GF-D8 (cell line): ENCODE measurements at places on chromosomes 6 and 20.

DNA sequence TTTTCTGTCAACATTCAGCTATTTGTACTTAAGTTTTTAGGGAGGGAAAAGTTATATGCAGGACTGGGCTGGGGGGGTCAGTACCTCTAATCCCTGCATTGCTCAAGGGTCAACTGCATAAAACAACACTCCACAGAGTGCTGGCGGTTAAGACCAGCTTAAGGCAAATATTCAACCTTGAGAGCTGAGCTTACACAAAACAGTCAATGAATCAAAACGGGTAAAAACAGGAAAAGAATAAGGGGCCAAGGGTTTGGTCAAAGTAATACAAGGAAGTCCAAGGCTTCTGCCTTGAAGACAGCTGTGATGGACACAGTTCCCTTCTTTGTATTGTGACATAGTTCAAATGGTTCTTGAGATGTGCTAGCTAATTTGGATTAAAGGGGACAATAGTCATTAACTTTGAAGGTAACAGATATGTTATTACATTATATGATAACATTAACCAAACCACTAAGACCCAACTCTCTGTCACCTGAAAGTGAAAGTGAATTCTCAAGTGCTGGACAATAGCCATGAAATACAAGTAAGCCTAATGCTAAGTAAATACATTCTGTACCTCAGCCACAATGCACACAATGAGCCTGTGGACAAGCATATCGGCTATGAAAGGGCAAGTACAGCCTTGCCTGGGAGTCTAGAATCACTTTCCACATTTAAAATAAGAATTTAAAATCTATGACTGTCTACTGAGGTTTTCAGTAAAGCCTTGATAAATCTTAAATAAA, 106.8 kb downstream of the PDE10A start:
- DNase-seq, result no peak

DNA sequence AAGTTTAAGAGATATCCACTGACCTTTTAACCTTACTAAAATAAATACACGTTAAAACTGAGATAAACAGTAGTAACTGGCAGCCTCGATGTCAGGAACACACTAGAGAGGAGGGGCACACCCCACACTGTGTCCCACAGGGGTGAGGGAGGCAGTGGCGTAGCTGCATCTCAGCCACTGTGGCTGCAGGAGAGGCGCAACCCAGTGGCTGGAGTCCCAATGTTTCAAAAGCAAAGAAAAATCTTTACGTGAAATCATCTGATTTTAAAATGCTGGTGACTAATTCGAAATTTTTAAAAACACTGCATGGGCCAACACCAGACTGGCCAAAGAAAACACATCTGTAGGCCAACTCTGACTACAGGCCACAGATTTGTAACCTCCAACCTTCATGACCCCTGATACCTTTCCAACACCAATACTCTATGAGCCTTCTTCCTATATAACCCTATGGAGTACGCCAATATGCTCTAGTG, 54.7 kb downstream of the TRAM2 start:
- no peak for DNase-seq

GRCh38 chr20:5918856-5919625, 31.3 kb downstream of the TRMT6 start:
- no peak for DNase-seq

GRCh38 chr20:34569598-34569997, 11.1 kb downstream of the MAP1LC3A start:
- DNase-seq, result no peak

- DNase-seq, result no peak
Observed at GRCh38 chr20:43985608-43986316, 71.1 kb downstream of the TOX2 start.

- DNase-seq, result no peak
Observed at GRCh38 chr6:121210943-121211342, 123.3 kb downstream of the TBC1D32 start.

DNA sequence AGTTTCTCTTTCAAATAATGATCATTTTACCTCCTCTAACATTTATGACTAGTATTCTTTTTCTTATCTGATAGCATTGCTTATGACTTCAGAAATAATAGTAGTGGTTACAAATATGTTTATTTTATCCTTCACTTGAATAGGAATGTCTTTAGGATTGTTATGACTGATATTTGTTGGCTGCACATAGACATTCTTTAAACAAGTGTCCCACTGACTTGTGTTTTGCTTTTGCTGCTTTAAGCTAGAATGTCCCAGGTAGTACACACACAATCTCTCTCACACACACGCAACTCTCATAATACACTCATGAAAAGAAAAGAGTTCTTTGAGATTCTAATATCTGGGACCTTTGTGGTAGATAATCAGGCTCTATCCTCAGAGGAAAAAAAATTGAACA, 21.6 kb downstream of the KIAA1586 start:
- no peak for DNase-seq

GRCh38 chr20:46699651-46700359, 9.6 kb upstream of the SLC2A10 start:
- no peak for DNase-seq

DNA sequence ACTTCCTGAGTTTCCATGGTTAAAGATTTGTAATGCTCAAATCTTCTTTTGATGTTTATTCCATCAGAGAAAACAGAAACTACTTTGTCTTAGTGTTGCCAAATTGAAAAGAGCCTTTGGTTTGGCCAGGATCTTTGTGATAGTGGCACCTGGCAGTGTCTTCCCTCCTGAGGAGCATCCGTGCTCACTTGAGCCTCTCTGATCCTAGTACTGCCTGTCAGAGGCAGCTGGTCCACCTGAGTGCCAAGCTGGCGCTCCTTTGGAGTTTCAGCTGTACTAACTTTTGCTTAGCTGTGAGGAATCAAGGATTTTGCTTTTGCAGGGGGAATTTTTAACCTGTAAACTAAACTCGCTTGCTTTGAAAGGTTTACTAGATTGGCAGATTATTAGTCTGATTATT, 61.4 kb downstream of the SCAND1 start:
- DNase-seq, result no peak

DNA sequence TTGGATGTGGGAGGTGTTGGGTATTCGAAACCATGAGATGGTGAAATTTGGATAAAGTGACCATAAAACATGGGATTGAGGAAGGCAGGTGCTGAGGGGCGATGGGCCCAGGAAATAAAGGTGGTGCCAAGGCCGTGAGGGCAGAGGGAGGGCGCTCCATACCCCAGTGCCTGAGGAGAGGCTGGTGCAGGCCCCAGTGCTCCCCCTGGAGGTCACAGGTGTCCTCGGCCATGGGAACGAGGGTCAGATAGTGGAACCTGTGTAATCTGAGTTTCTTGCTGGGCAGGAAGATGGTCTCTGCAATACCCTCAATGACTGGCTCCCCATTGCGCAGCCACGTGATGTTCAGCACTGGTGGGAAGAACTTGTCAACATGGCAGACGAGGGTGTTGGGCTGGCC, 16.2 kb downstream of the HLA-DPB1 start:
- no peak for DNase-seq

DNA sequence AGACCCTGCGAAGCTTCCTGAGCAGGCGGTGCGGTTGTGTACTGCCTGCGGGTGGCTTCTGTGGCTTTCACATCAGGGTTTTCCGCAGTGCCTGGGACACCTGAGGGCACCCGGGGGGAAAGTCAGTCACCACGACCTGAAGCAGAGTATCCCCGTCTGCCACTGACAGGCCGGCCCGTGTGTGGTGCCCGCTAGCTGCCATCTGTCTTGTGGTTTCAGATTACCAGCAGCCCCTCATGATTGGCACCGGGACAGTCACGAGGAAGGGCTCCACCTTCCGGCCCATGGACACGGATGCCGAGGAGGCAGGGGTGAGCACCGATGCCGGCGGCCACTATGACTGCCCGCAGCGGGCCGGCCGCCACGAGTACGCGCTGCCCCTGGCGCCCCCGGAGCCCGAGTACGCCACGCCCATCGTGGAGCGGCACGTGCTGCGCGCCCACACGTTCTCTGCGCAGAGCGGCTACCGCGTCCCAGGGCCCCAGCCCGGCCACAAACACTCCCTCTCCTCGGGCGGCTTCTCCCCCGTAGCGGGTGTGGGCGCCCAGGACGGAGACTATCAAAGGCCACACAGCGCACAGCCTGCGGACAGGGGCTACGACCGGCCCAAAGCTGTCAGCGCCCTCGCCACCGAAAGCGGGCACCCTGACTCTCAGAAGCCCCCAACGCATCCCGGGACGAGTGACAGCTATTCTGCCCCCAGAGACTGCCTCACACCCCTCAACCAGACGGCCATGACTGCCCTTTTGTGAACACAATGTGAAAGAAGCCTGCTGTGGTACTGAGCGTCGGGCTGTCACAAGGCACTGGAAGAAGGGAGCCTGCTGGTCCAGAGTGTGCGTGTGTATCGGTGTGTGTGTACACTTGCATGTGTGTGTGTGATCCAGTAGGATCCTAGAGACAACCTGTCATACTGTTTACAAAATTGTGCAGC, 54.4 kb downstream of the GOPC start:
- no peak for DNase-seq

GRCh38 chr20:47551222-47551621, 49.5 kb downstream of the NCOA3 start:
- DNase-seq, result no peak

- no peak for DNase-seq
Observed at GRCh38 chr6:132520953-132521352, 8.0 kb upstream of the STX7 start.

DNA sequence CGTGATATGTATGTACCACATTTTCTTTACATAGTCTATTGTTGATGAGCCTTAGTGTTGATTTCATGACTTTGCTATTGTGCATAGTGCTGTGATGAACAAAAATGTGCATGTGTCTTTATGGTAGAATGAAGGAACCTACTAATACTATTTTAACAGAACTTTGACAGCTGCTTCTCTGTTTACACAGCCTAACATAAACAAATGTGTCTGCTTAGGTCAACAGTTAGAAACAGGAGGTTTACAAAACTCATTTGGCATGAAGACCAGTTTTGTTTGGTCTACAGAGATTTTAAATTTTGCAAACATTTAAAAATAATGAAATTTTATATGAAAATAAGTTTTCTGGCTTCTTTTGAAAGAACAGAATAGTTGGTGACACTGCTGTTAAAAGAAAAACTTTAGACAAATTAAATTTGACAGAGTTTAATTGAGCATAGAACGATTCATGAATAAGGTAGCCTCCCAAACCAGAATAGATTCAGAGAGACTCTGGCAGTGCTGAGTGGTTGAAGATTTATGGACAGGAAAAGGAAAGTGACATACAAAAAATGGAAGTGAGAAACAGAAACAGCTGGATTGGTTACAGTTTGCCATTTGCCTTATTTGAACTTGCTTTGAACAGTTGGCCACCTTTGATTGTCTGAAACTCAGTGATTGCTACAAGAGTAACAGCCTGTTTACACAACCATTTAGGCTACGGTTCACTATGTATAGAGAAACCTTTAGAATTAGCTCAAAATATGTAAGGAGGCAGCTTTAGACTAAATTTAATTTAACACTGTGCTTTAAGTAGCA, 715.8 kb upstream of the HS3ST5 start:
- no peak for DNase-seq

- DNase-seq, result no peak
Observed at GRCh38 chr6:154847318-154847717, 114.1 kb downstream of the SCAF8 start.

- DNase-seq, result no peak
Observed at GRCh38 chr20:62811720-62812119, 5.1 kb upstream of the COL9A3 start.

DNA sequence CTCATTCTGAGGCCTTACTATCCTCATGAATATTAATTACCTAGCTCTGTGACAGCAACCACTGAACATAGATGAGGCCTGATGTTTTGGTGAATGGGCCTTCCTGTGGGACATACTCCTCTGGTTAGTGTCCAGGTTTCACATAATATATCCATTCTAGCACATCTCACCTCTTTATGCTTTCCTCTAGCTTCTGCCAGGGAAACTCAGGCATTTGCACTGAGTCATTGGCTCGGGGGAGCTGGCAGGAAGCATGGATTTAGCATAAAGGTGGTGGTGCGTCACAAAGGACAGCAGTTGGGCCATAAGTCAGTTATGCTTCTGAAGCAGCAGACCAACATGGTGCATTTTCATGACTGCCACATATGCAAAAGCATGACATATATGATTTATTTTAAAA, 37.5 kb upstream of the TMEM170B start:
- no peak for DNase-seq

- peak; percentile 26 for DNase-seq
Observed at GRCh38 chr20:59149678-59150504, 13.7 kb upstream of the ZNF831 start.

- DNase-seq, result no peak
Observed at GRCh38 chr6:21075986-21076385, 517.6 kb upstream of the SOX4 start.

DNA sequence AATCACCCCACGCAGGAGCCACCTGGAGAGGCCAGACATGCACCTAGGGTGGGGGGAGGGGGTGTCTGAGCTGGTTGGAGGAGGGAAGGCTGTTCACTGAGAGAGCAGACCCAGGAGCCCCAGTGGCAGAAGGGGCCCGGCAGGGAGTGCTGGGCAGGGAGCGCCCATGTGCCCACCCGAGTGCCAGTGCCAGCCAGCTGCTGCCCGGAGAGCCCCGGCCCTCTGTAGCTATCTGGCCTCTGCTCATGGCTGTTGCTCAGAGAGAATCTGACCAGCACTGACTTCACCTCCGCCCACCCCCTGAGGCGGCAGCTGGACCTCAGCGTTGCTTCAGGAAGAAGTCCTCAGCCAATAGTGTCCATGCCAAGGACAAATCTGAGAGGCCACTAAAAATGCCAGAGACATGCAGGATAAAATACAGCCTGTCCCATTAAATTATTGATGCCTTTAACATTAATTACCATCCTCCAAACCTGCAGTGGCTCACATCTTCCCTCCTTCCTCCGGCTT, 22.8 kb downstream of the SLC17A9 start:
- no peak for DNase-seq

GRCh38 chr6:33837971-33838665, 34.3 kb upstream of the MLN start:
- DNase-seq, result no peak

GRCh38 chr6:119908157-119908556, 558.6 kb upstream of the MAN1A1 start:
- no peak for DNase-seq

- no peak for DNase-seq
Observed at GRCh38 chr6:106802139-106802538, 172.4 kb downstream of the CD24 start.

DNA sequence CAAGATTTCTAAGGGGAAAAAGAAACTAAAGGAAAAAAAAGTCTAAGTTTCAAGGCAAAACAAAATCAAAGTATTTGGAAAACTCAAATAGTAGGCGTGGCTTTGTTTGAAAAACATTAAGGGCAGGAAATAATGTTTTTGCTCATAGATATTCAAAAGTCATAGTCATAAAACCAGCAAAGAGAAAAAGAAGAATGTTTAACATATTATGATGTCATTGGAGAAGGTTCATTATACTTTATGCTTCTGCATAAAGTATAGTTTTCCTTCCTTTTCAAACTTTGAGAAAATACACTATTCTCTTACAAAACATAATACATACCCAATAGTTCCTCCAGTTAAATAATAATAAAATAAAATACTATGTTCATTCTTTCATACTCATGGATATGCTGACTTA, 13.7 kb downstream of the USP49 start:
- no peak for DNase-seq

GRCh38 chr20:43825581-43825980, 89.1 kb upstream of the TOX2 start:
- no peak for DNase-seq

DNA sequence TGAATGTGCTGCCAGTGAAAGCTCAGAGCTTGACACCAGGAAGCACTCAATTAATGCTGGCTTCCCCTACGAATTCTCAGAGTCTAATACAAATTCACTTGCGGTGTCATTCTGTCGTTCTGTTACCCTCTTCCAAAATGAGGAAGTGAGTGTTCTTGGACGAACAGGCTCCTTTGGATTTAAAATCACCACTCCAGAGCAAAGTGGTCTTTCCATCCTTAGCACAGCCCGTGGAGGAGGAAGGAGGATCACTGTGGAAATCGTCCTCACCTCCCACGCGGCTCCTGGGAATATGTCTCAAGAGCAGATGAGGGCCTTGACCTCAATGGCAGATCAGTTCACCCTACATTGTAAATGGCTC, 41.7 kb downstream of the RIOK1 start:
- no peak for DNase-seq
